Right hindlimb (tissue), 1 donor: ENCODE measurements at places on chromosomes 1 and 21.
A peak's percentile ranks its signal among the peaks of the same experiment; 100 is the strongest.

DNA sequence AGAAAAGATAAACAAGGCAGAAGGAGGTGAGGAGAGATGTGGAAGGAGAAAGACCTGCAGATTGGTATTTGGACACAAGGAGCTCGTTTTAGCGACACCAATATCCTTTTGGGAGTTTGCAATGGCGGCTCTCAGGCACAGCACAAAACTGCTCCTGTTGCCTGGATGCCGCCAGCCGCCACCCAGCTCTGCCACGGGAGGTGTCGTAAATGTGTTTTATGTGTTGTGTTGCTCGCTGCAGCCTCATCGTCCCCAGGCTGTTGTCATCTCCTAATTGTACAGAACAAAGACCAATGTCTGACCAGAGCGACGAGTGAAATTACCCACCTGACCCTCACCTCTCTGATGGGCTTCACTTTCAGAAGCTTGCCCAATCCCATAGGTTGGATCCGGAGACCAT lies 96.6 kb upstream of the ZNF281 start:
- DNase-seq, result no peak

GRCh38 chr1:67646145-67647035 lies 38.6 kb upstream of the GADD45A start:
- no peak for DNase-seq

- no peak for DNase-seq
Observed at GRCh38 chr1:28507247-28507645, 1.4 kb downstream of the RCC1 start.

DNA sequence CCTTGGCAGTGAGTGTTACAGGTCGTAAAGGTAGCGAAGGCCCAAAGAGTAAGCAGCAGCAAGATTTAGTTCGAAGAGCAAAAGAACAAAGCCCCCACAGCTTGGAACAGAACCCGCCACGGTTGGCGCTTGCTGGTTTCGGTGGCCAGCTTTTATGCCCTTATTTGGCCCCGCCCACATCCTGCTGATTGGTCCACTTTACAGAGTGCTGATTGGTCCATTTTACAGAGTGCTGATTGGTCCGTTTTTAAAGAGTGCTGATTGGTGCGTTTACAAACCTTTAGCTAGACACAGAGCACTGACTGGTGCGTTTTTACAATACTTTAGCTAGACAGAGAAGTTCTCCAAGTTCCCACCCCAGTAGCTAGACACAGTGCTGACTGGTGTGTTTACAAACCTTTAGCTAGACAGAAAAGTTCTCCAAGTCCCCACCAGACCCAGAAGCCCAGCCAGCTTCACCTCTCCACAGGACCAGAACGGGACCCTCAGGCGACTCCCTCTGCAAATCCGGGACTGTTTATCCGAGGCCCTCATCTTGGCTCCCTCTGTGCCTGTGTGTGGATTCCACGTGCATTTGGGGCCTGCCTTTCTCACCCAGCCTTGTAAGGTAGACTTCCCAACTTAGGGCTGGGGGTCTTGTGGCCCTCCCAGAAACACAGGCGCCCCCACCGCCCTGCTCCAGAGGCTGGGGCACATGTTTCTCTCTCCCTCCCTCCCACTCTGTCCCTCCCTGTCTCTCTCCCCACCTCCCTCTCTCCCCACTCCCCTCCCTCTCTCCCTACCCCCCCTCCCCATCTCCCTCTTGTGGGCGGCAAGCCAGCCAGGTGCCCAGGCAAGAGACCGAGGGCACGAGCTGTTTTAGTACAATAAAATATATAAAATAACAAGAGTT lies 12.6 kb downstream of the FTCD start:
- DNase-seq, result no peak

DNA sequence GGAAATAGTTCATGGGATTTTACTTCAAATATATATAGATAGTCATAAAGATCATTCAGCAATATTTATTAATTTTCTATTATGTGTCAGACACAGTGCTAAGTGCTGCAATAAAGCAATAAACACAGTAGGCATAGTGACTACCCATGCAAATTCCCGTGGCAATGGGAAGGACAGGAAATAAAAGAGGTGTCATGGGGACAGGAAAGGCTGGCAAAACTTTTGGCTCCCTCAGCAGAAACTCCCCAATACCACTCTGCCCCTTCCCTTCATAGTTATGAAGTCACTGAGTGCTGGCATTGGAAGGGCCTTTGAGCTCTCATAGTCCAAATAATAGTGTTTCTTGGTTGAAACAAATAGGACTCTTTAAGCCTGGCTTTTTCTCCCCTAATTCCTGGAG lies 104.4 kb upstream of the DPT start:
- no peak for DNase-seq

DNA sequence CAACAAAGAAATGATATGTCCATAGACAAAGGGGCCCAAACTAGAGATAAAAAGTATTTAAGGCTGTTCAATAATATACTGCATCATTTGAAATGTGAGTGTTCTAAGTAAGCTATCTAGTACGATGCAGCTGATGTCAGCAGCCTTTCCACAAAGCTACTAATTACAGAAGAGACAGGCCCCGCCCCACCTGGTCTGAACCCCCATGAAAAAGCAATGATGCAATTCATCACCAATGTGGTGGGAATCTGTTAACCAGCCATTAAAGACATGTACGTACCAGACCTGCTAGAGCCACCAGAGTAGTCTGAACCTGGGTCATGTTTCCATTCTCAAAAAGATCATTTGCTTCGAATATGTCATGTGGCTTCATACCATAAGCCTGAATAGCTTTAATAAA lies 25.1 kb downstream of the CNN3 start:
- DNase-seq, result no peak

GRCh38 chr1:2322065-2322571 lies 69.2 kb downstream of the MORN1 start:
- peak; percentile 97 for DNase-seq

GRCh38 chr1:183065168-183065706 lies 42.0 kb downstream of the LAMC1 start:
- no peak for DNase-seq

GRCh38 chr1:8136766-8137165 lies 110.7 kb upstream of the ERRFI1 start:
- DNase-seq, result no peak

GRCh38 chr1:240178366-240178765 lies 86.7 kb downstream of the FMN2 start:
- no peak for DNase-seq

GRCh38 chr1:107776900-107777663 lies 187.9 kb downstream of the VAV3 start:
- no peak for DNase-seq

DNA sequence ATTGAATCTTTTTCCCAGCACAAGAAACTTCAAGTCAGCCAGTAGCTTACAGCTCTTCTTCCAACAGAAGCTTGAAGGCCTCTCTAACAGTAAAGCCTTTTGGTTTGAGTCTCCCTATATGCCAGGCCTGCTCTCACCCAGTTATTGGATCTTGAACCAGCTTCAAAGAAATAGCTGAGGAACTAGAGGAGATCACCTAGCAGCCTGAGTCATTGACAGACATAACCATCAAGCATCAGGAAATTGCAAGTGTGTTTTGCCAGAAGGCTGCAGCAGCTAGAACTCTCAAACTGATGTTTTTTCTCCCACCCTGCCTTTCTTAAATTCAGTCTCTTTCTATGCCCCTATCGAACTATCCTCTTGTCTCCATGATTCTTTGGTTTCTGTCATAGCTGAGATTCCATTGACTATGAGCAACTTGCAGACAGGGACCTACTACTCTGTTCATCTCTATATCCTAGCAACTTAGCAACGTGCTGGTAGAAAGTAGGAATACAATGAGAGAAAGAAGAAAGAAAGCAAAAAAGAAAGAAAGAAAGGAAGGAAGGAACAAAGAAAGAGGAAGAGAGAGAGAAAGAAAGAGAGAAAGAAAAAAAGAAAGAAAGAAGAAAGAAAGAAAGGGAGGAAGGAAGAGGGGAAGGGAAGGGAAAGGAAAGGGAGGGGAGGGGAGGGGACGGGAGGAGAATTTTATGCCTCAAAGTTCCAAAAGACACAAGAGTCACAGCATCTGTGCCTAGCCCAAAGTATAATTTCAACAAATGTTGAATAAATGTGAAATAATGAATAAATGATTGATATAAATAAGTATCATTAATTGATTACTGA lies 60.0 kb upstream of the FGGY start:
- DNase-seq, result no peak

- DNase-seq, result no peak
Observed at GRCh38 chr1:176903474-176903873, 261.0 kb downstream of the ASTN1 start.

- no peak for DNase-seq
Observed at GRCh38 chr1:9824702-9825089, 931 bp upstream of the CLSTN1 start.

DNA sequence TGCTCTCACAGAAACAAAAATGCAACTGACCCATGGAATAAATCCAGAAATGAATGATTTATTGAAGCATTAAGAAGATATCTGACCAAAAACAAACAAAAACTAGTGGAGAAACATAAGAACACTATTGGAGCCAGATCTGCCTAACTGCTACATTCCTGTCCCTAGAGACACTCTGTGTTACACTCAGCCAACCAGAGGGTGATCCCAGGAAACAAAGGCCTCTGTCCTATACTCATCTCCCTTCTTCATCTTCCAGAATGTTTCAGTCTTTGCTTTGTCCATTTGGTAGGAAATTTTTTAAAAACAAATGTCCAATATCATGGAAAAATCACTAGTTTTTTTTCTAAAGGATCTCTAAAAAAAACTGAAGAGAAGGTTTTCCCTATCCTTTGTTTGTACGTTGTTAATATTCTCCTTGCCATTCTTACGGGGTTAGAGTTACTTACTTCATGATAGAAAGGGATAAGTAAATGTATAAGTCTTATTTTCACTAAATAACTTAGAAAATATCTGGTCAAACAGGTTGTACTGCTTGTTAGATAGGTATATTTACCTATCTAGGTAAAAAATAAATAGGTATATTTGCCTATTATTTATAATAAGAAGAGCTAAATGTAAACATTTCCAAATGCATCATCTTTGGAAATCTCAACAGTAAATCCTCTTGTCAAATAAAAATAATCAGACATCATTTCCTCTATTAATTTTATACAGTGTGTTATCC lies 59.1 kb downstream of the NME7 start:
- DNase-seq, result no peak

- DNase-seq, result no peak
Observed at GRCh38 chr1:209104646-209105045, 478.9 kb upstream of the CAMK1G start.

DNA sequence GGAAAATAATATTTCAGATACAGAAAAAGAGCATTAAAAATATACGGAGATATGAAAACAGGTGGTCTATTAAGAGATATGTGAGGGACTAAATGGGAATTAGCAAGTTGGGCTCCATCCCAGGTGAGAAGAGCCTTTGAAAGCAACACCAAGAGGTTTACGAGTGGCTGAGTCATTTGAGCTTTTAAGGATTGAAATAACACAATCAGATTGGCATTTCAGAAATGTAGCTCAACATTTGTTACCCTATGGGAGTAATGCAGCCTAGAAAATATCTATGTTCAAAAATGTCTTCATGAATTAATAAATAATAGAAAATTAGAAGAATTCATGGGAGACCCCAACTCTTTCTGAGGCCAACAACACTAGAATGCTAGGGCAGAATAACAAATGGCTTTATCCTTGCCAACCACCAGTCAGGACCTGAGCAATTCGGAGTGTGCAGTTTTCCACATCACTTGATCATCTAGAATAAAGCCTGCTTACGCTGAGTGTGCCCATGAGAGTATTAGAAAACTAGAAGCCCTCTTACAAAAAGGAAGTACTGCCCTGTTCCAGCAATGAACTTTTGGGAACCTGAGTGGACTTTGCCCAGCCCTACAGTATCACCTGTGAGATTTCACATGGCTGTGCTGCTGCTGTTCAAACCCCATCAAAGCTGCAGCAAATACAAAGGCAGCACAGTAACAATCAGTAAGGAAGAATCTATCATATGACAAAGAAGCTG lies 538.0 kb upstream of the CAMK1G start:
- DNase-seq, result no peak

DNA sequence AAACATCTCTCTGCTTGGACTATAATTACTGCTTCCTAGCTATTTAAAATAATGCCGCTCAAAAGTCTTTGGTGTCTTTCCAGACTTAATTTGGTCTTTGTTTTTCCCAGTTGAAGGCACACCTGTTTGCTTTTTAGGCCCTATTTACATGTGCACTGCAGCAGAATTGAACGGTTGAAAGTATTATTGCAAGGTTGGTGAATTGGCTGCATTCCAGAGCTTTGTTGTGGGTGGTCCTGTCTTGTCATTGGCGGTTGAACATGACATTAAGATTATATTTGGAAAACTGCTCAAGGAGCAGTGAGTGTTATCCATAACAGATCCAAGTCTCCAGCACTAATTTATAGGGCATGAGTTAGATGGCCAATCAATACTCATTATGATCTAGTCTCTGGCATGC lies 656.3 kb downstream of the PTPRC start:
- no peak for DNase-seq

GRCh38 chr1:220894025-220894923 lies 15.0 kb downstream of the HLX start:
- DNase-seq, result no peak

GRCh38 chr1:203673550-203674411 lies 47.1 kb downstream of the ATP2B4 start:
- DNase-seq, result peak; percentile 66

DNA sequence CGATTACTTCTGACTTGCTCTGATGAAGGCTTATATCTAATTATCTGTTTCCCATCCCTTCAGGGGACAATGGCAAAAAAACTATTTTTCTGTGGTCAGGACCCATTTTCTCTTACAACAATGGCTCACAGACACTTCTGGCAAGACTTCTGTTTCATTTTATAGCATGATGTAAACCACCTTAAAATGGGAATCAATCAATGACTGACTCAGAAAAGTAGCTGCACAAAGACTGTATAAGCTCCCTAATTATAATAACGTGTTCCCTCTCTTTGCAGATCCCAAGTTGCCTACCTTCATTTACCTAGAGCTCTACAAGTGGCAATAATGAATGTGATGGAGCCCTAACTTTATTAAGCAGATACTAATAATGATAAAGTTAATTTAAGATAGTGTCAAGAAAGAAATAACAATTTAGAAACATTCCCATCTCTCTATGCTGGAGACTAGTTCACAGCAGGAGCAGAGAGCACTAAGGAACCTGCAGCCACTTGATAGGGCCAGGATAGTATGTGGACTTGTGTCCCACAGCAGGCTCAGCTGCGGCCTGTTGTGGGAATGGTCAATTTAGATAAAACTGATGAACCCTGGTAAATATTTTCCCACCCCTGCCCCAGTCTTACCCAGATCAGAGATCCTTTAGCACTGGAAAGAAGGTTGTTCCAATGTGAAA lies 538 bp downstream of the GBP2 start:
- DNase-seq, result no peak

- no peak for DNase-seq
Observed at GRCh38 chr1:112496290-112496689, 12.5 kb upstream of the WNT2B start.

DNA sequence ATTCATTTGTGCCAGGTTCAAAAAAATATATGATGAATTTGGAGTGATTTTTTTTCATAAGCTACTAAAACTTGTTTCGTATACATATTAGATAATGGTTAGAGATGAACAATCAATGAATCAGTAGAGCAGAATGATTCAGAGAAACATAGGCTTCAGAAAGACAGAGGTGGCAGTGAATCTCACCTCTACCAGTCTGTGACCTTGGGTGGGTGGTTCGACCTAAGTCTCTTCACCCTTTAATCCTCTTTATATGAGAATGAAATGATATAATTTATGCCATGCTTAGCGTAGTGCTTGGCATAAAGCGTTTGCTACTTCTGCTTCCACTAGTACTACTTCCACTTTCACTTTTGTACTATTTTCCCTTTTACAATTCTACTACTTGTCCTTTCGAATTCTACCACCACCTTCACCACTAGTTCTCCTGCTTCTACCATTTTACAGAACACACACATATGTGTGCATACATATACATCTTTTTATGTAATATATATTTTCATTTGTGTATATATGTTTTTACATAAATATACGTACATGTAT lies 45.1 kb downstream of the FYB2 start:
- DNase-seq, result no peak

- no peak for DNase-seq
Observed at GRCh38 chr1:214003233-214003632, 15.5 kb downstream of the PROX1 start.
